MG63 (cell line): ENCODE measurements at places on chromosomes 12 and 14.
A peak's percentile ranks its signal among the peaks of the same experiment; 100 is the strongest.

- DNase-seq: no peak
Measured at GRCh38 chr12:111154147-111154834, 214.6 kb downstream of the PHETA1 start.

DNA sequence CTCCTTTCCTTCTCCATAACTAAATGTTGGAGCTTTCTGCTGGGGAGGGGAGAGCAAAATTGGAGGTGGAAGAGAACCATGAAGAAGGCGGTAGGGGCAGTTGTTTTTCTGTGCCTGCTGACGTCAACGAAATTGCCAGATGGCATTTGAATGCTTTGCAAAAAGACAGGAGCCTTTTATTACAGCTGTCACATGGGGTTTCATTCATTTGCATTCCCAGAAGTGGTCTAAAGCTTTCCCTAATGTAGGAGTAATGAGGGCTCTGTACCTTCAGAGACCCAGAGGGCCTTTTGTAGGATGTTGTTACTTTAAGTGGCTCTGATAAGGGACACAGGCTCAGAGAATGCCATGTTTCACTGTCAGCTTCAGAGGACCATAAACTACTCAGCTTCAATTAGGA lies 107.1 kb upstream of the SLCO1C1 start:
- no peak for DNase-seq

DNA sequence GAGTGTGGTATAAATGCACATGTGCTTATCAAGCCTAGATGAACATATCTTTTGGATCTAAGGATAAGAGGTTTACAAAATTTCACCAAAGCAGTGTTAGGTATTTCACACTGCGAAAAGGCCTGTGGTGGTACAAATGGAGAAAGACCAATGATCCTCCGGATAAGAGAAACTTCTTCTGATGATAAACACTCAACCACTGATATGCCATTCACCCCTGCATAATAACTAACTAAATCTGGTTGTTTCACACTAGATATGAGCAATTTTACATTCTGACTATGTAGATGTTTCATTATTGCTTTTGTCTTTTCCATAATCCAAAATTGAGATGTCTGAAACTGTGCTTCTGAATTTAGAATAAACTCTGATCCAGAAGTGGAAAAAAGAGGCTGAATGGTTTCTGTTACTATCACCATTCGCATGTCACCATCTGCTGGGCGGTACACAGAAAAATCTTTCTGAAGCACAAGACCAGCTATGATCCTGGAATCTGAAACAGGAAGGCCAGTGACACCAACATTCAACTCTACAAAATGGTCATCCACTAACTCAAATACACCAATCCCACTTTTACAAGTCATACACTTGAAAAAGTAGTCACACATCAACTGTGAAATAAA lies 1.3 kb downstream of the BBS10 start:
- DNase-seq: peak; percentile 23

DNA sequence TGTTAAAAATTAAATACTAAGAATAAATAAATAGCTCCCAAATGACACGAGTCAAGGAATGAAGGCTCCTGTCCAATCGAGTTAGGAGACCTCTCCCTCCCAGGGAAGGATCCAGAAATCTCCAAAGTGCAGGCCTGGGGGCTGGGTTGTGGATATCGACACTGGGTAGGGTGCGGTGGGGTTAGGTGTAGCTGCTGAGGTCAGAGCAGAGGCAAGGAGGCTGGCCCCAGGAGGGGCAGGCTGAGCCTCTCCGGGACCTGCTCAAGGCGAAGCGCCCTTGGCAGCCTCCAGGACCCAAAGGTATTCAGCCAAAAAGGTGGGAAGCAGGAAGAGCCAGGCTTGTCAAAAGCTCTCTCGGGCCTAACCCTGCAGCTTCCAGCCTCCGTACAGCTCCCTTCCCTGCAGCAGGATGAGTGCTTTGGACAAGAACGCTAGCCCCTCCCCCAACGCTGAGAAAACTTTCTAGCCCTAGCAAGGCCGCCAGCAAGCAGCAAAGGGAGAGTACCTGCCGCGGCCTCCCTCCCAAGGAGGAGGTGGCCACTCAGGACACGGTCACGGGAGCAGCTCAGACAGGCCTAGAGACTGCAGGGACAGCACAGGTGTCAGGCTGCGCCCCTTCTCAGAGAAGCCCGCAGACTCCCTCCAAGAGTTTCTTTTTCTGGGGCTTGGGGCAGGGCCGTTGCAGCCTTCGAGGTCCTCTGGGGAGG lies 3.7 kb upstream of the PNMA1 start:
- no peak for DNase-seq
